ENCODE measurements at places on chromosomes 2 and 18. TPM values are rescaled to one million over a fixed set of nuclear protein-coding genes. Genes with fewer than 3 reads are reported as not detected.

Gene SLC16A14
- 0.68 TPM for total RNA-seq

Gene NAT8
- not detected for total RNA-seq

DNA sequence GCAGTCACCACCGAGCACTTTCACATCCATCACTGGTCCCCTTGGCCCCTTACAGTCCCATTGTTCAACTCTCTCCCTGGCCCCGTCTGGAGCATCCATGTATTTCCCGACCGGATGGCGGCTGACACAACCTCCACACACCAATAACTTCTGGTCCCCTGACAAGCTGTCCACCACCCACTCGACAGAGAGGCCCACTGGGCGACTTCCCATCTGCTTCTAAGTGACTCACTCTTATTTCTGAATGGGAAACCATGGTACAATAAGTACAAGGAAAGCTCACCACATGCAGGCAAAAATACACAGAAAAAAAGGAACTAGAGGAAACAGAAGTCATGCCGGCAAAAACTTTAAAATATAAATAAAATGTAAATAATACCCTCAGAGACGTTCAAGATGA, 82.9 kb upstream of the RAB12 start:
- DNase-seq: no peak

Gene RFX8
- not detected for total RNA-seq

Gene SCYGR4
- total RNA-seq: not detected
